ENCODE measurements at places on chromosomes 11 and 22. TPM values are rescaled to one million over a fixed set of nuclear protein-coding genes. Genes with fewer than 3 reads are reported as not detected.

Gene GLYAT
- not detected for total RNA-seq

- no peak for DNase-seq
These were observed 206.9 kb upstream of the CCDC90B start for GRCh38 chr11:83493034-83493433.

- DNase-seq = no peak
These were observed 26.8 kb upstream of the CELSR1 start for GRCh38 chr22:46564084-46564714.

DNA sequence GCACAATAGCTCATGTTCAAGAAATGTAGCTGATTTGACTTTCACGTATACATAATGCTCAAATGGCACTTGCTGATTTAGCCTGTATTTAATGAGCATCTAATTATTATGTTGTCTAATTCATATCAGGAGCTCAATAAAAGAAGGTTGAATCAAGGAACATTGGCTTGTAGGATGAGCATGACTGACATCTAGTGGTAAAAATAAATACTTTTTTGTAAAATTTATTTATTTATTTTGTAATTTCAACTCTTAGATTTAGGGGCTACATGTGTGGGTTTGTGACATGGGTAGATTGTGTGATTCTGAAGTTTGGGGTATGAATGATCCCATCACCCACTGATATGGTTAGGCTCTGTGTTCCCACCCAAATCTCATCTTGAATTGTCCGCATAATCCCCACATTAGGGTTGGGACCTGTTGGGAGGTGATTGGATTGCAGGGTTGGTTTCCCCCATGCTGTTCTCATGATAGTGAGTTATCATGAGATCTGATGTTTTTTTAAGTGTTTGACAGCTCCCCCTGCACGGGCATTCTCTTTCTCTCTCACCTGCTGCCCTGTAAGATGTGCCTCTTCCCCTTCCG lies 1.7 kb upstream of the OR52E5 start:
- DNase-seq = no peak

DNA sequence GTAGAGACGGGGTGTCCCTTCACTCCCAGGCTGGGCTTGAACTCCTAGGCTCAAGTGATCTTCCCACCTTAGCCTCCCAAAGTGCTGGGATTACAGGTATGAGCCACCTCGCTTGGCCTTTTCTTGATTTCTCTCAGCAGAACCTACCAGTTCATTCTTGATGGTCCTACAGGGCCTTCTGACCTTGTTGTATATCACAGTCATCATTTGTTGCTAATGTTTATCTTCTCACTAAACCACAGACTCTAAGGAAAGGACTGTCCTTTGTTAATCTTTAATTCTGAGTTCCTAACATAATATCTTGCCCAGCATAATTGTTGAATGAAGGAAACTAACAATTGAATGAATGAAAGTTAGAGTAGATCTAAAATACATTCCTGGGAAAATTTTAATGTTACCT lies 22.0 kb upstream of the ZC3H12C start:
- no peak for DNase-seq

DNA sequence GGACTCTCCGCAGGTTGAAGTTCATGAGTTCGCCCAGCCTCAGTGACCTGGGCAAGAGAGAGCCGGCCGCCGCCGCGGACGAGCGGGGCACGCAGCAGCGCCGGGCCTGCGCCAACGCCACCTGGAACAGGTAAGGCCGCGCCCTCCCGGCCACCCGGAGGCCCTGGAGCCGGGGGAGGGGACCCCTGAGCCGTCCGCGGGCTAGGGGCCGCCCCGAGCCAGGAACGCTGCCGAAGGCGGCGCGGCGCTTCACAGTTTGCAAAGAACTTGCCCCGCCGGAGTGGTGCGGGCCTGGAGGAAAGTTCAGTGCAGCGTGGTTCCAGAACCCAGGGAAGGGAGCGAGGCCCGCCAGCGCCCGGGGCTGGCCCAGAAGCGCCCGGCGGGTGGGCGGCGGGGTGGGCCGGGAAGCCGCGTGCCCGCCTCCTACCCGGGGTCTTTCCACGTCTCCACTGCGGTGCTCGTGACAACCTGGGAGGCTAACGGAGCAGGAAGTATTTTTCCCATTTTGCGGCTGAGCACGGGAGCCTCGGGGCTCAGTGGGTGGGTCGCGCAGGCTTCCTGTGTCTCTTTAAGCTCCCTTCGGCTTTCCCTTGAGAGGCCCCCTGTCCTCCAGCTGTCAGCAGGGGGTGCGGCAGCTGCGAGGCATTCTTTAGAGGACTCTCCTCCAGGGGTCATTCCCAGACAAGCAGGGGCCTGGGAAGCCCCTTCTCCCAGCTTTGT lies 635 bp downstream of the PRR5 start:
- no peak for DNase-seq

- no peak for DNase-seq
These were observed 24.9 kb downstream of the SCUBE2 start for GRCh38 chr11:9066433-9066925.

Gene RFPL2
- total RNA-seq = not detected

GRCh38 chr11:95242091-95242844 lies 11.3 kb upstream of the SESN3 start:
- no peak for DNase-seq

DNA sequence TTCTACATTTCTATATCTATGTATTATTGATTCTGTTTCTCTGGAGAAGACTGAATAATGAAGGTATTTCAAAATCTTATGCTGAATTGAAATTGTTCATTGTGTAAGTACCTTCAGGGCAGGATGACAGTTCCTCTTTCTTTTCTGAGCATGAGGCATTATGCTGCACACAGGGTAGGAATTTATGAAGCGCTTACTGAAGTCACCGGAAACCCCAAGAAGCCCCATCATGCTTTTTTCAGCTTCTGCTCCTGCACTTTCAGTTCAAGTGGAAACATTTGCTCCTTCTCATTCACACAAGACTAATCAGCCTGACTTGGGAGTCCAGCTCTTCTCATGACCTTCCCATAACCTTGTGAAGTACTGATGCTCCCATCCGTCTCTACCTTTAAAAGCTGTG lies 314.7 kb upstream of the SORL1-AS1 start:
- no peak for DNase-seq

Gene MRPL11
- 81.9 TPM for total RNA-seq

Gene RELA
- total RNA-seq = 97.8 TPM

- peak; percentile 89 for DNase-seq
These were observed at the start of gene HDAC10 for GRCh38 chr22:50250555-50251476. HDAC10 (minus strand) TSS chr22:50251265; CDS start chr22:50251032, 233 bp downstream.

DNA sequence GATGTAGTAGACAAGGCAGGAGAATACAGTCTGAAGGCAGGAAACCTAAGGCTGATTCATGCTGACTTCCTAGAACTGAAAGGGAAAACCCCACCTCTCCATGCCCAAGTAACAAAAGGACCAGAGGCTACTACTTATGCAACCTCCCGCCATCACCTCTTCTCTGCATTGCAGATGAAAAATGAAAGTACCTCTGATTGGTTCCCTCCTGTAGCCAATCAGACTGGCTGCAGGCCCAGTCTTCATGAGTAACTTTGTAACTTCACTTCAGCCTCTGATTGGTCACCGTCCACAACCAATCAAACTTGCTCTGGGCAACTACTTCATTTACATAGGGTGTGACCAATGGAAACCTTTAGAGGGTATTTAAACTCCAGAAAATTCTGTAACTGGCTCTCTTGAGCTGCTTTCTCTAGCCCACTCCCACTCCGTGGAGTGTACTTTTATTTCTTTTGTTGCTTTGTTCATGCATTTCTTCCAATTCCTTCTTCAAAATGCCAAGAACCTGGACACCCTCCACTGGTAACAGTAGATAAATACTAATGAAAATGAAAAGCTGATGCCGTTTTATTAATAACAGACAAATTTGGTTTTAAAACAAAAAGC lies 5.2 kb upstream of the MAP6 start:
- peak; percentile 74 for DNase-seq

Gene ASCL2
- not detected for total RNA-seq

Gene SLC22A25
- total RNA-seq = not detected

GRCh38 chr11:61447601-61448551 lies 18.0 kb downstream of the SDHAF2 start:
- no peak for DNase-seq

DNA sequence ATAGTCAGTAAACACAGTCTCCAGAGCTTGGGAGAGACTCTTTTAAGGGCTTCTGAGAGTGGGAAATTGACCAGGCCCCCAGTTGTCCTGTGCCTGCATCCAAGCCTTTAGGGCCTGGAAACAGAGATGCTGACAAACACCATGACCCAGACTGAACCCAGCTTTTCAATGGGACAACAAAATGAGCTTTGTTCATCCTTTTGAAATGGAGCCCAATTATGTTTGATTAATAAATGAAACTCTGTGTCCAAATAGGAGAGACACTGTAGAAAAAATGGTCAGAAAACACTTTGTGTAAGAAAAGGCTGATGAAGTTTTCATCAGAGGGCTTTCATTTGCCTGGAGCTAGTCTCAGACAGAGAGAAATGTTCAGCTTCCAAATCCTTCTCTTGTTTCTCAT lies 146.0 kb downstream of the RRAS2 start:
- no peak for DNase-seq

DNA sequence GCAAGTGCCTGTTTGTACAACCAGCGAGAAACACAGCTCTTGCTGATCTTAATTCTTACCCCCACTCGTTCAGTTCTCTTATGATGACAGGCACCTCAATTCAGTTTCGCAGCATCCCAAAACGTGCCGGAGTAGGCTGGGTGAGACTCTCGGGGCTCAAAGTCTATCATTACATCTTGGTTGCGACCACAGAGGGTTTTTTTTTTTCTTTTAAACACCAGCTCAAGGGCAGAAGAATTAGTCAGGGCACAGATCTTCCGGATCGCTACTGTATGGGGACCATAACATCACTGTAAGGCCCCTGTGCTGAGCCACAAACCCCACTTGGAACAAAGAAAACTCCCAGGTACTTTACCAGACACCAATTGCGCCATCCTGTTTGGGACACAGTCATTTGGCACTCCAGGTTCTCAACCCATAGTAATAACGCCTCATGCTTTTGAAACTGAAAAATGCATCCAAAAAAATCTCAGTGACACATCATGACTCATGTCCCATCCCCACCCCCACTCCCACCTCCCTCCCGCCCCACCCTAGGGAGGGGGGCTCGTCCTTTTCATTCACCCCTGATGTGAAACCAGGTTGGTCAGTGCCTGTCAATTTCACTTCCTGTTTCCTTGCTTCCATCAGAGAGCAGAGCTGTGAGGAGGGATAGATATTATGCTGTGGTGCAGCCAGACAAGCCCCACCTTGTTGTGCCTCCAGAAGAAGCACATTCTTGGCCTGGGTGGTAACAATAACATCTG lies 41.0 kb upstream of the CD5 start:
- DNase-seq = peak; percentile 94

GRCh38 chr11:46690702-46691101 lies 9.7 kb downstream of the ARHGAP1 start:
- no peak for DNase-seq

- DNase-seq = no peak
These were observed 104.9 kb downstream of the ARFGAP2 start for GRCh38 chr11:47071791-47072261.

Gene OR52E8
- total RNA-seq = not detected

- no peak for DNase-seq
These were observed 2.1 kb downstream of the CHRNA10 start for GRCh38 chr11:3669128-3669527.

Gene MYO7A
- 0.32 TPM for total RNA-seq

GRCh38 chr11:128595221-128595620 lies 7.9 kb upstream of the ETS1 start:
- no peak for DNase-seq

- DNase-seq = no peak
These were observed 36.1 kb downstream of the CDON start for GRCh38 chr11:126026579-126026978.

Gene PPP6R3
- total RNA-seq = 149 TPM

DNA sequence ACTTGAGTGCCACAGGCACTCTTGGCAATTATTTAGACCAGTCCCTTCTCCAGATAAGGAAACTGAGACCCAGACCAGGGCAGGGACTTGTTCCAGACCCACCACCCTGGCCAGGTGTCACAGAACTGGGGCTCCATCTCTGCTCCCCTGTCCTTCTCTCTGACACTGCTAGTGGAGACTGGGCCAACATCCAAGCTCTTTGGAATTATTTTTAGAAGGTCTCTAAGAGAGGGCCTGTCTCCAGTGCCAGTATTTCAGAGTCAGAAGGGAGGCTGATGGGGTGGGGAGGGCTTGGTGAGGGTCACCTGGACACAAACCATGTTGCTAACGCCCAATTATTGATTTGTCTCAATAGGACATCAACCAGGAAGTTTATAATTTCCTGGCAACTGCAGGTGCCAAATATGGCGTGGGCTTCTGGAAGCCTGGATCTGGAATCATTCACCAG lies 32.7 kb downstream of the POLR3H start:
- DNase-seq = no peak

Gene TOP3B
- 42.7 TPM for total RNA-seq

GRCh38 chr11:2519517-2519861 lies 74.7 kb downstream of the KCNQ1 start:
- no peak for DNase-seq

Gene CCDC117
- 26.8 TPM for total RNA-seq

Gene OR8G1
- not detected for total RNA-seq

DNA sequence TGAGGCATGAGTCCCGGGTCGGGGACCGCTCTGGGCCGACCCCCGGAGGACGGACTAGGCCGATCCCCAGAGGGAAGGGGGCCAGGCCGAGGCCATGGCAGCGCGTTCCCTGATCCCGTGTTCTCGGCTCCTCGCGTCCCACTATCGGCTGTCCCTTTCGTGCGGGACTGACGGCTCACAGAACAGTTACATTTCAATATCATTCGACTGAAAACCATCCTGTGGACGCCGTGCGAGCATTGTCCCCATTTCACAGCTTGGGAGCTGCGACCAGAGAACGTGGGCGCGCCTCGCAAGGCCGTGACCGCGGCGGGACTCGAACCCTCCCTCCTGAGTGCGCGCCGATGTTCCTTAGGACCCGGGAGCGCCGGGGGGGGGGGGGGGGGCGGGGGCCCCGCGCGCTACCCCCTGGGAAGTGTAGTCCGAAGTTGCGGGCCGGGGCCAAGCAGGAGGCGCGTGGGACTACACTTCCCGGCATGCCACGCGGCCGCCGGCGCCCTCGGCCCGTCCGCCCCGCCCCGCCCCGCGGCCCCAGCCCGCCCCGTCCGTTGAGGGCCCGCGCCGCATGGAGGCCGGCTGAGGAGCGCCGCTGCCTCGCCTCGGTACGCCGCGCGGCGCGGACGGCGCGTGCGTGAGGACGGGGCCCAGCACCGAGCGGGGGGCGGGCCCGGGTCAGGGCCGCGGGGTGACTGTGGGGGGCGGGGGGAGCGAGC lies at the start of gene TRABD:
TSS of gene TRABD (plus strand) at position 539 of the 713 bp plus-strand sequence. CDS start 7,148 bp downstream, outside the sequence.
- peak; percentile 87 for DNase-seq

DNA sequence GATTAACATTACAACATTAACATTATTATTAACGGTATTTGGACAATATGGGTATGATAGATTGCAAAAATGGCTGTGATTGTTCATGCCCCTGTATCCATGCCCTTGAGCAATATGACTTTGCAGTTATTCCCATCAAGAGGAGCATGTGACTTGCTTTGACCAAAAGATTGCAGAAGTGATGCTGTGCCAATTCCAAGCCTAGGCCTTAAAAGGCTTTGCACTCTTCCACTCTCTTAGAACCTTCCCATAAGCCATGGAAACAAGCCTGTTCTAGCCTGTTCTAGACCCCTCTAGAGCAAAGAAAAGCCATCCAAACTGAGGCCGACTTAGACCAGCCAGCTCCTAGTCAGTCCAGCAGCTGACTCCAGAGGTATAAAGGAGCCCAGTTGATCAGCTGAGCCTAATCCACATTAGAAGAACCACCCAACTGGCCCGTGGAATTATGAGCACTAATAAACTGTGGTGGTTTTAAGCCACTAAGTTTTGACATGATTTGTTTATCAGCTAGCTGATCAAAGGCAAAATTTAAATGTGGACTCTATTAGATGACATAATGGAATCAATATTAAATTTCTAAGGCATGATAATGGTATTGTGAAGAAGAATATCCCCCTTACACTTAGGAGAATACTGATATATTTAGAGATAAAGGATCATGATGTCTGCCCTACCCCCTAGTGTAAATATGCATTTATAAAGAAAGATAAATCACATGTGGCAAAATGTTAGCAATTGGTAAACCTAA lies 28.6 kb downstream of the RAB30 start:
- DNase-seq = no peak
